ENCODE measurements at places on chromosomes 1 and 21. TPM values are rescaled to one million over a fixed set of nuclear protein-coding genes. Genes with fewer than 3 reads are reported as not detected.

DNA sequence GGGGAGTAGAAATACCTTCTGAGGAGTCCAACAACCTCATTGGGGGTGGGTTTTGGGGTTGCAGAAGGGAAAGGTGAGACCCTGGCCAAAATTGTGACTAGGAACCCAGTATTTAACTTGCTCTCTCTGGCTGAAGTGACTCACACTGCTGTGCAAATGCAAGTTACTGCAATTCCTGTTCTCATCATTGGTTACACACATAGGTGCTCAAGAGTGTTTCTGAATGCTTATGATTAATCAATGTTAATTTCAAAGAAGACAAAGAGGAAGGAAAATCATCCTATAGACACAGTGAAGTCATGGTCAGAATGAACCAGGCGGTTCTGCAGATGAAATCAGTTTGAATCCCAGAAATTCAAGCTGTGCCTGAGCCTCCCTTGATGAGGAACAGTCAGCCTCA lies 3.1 kb downstream of the ASCL5 start:
- peaks cover 17% of the 10 kb centered on the region for H3K4me1 ChIP-seq
- H3K4me3 ChIP-seq: no peak overlapping the region
- DNase-seq: no peak
- H3K36me3 ChIP-seq: no peaks in the 10 kb centered on the region
- H3K27ac ChIP-seq: no peak overlapping the region

Gene COL16A1
- 8.8 TPM for total RNA-seq

Gene CCDC190
- not detected for total RNA-seq

- H3K4me3 ChIP-seq: peak overlapping the region; percentile 82
- peaks cover 18% of the 10 kb centered on the region for H3K4me1 ChIP-seq
- H3K27ac ChIP-seq: peak overlapping the region; percentile 8
- peak; percentile 35 for DNase-seq
- peaks cover 11% of the 10 kb centered on the region for H3K36me3 ChIP-seq
Observed at GRCh38 chr1:21175670-21176581, 771 bp downstream of the EIF4G3 start.

DNA sequence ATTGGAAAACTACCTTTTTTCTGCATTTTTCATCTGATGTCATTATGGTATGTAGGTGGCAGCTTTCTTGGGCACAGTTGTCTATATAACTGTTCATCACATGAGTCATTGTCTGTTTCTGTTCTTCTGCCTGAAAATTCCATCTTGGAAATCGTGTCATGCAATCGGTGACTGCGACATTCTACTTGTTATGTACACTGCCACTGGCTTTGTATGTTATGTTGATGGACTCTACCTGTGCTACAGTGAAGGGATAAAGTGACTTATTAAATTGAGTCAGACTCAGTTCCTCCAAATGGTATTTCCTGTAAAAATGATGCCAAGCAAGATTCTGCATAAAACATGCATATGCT lies 8.6 kb downstream of the SMAP2 start:
- H3K27me3 ChIP-seq: no peaks in the 10 kb centered on the region
- H3K4me1 ChIP-seq: 0 out of 2 replicates have a peak, but pooled peaks cover 4% of the 10 kb centered on the region
- no peaks in the 10 kb centered on the region for H3K36me3 ChIP-seq
- H3K4me3 ChIP-seq: no peak overlapping the region
- DNase-seq: no peak

All from WTC11 (cell line).